ENCODE measurements at places on chromosomes 4 and X. TPM values are rescaled to one million over a fixed set of nuclear protein-coding genes. Genes with fewer than 3 reads are reported as not detected.
A peak's percentile ranks its signal among the peaks of the same experiment; 100 is the strongest.

DNA sequence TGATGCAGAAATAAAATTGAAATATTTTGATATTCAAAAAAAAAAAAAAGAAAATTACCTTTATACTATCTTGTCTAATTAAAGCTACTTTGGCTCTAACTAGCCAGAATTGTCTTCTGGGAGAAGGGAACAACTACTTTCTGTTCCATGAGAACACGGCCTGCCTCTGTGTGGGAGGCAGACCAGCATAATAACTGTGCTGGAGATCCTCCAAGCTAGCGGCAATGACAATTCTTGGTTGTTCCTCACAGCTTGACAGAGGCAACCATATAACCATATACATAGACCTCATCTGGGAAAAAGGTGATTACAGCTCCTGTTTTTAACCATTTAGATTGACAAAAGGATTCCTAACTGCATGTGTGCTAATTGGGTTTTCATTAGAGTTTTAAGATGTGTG is 95.7 kb downstream of the RBMX2 start:
- DNase-seq, result no peak

DNA sequence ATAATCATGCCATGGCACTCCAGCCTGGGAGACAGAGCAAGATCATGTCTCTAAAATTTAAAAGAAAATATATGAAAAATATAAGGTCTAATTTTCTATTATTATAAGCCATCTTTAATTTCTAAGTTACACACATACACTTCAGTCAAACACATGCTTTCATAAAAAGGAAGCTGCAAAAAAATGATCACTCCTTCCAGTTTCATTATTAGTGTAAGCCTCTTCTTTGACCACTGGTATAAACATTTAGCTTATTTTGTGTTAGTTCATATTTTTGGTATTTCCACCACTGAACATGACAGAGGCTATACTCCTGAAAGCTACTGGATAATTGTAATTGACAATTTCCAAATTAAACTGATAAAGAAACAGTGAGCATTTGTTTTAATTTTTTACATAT is 163.3 kb upstream of the USP38 start:
- DNase-seq, result no peak

DNA sequence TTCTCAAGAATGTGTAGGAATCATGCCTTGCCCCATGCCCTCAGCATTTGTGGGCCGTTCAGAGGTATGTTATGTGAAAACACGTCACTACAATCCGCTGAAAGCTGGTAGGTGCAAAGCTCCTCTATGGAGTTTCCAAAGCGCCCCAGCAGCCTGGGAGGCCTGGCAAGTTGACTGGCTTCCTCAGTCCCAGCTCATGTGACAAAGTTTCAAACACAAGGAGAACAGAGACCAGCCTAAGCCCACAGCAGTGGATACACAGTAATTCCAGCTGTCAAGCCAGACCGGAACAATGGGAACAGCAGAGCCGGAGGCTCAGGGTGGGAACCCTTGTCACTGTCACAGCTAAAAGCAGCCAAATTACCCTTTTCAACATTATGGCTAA is 33.5 kb downstream of the NAT8L start:
- no peak for DNase-seq

GRCh38 chrX:140762061-140762460 is 52.5 kb downstream of the LINC00632 start:
- peak; percentile 41 for DNase-seq

- no peak for DNase-seq
Observed at GRCh38 chr4:152342293-152342692, 193.6 kb downstream of the FBXW7 start.

GRCh38 chr4:24476282-24476681 is 108.1 kb downstream of the DHX15 start:
- peak; percentile 13 for DNase-seq

GRCh38 chr4:127250577-127250976 is 382.2 kb upstream of the INTU start:
- DNase-seq, result no peak

DNA sequence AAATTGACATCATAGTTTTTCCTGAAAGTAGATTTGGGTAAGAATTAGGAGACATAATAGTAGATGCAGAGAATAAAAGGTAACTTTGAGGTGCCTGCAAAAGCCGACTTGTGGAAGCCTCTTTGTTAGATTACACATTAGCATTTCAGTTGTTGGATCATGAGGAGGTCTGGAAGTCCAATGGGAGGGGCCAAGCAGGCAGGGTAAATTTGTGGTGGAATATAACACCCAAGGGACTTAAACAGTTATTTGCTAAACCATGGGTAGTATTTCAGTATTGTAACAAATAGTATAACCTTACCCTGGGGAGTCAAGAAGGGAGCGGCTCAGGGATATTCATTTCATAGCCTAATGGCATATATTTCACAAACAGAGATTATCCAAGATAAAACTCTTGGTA is 810.7 kb upstream of the AMOT start:
- DNase-seq, result no peak

- DNase-seq, result no peak
Observed at GRCh38 chrX:37946197-37946596, 60.2 kb upstream of the SYTL5 start.

DNA sequence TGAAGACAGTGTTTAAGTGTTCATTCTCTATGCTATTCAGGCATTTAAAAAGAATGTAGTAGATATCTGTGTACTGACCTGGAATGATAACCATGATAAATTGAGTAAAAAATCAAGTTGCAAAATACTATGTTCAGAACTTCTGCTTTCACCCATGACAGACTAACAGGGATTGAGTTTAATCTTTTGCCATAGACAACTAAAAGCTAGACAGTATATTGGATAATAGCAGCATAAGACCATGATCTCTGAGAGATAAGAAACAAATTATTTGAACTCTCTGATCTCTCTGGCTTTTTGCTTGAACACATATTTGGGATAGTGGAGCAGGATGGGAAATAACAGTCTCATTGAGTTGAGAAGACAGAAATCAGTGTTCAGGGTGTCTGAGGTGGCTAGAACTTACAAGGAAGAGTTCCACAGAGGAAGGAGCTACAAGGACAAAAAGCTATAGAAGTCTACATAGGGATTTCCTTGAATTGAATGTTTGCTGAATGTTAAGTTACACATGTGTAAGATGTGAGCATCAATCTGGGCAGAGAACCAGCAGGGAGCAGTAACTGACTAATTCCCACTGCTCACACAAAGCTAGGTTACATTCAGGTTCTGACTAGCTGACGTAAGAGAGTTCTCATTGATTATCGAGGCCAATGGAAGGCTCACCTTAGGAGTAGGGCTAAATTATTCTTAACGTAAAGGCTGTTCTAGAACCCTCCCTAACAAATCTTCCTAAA is 60.4 kb downstream of the SLC30A9 start:
- DNase-seq, result no peak

DNA sequence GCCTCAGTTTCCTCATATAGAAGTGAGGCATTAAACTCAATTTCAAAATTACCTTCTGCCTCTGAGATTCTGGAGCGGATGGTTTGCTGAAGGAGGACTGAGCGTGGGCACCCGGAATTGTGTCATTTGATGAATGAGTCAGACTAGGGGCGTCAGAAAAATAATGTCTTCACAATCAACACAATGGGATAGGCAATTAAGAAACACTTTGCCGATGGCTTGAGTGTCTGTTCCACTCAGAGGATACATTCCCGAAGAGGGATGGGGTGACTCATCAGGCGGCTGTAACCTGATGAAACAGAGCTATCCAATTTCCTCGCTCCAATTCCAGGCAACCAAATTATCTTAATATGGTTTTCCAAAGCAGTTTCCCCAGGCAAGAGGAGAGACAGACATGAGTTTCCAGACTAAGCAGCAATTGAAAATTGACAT is 1.2 kb upstream of the CHRNA9 start:
- no peak for DNase-seq

DNA sequence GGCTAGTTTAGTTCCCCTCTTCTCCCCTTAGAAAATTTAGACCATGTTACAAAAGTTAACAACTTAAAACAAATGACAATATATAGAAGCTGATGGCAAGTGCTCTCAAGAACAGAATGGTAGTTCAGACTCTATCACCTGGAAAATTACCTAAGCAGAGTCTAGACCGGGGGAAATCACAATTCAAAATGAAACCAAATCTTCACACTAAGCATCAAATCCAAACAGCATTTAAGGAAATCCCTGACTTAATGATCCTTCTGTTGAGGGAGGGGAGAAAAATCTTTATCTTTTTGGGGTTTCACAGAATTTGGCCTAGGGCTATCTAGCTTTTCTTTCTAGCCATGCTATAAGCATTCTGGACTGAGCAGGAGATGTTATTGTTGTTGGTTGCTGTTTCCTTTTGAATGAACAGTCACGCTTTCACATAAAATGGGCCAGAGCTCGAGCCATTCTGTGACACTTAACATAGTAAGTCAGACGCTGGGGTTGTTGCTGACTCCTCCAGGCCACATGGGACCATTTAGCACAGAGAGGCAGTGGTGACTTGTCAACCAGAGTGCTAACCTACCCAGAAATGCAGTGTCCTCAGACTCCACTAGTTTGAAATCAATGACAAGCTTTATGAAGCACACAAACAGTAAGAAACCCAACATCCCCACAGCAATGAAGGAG is 16.0 kb upstream of the LSM6 start:
- no peak for DNase-seq

MAGEA11 gene
- polyA plus RNA-seq, result not detected

CDS1 gene
- polyA plus RNA-seq, result 0.31 TPM

PPP2R3B gene
- polyA plus RNA-seq, result 8.0 TPM
